ENCODE measurements at places on chromosomes 1 and 21. TPM values are rescaled to one million over a fixed set of nuclear protein-coding genes. Genes with fewer than 3 reads are reported as not detected.

DNA sequence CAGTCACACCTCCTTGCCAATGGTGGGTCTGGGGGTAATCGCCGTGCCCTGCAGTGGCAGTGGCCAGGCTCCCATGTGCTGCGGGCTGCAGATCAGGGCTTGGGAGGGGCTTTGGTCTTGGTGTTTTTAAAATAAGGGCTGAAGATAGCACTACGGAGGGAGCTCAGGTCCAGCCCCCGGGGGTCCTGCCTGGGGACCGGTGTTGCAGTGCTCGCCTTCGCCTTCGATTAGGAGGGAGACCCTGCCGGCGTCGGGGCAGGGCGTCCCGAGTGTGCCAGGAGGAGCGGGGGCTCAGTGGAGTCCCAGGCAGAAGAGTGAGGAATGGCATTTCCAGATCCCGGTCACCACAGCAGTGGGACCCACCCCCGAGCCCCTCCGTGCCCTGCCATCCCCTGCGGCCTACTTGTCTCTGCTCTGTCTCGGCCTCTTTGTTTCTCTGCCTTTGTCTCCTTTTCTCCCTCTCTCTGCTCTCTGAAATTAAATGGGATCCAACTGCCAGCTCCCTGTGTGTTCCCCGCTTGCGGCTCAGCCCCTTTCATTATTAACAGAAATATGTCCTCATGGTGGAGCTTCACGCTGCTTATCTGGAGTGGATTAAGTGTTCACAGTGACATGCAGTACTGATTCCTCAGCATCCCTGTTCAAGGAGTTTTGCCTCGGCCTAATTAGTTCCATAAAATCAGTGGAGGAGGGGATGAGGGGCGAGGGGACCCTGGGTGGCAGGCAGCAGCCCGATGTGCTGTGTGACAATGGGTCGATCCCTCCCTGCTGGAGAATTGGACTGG lies 44.4 kb downstream of the DMRTB1 start:
- no peak for DNase-seq

DNA sequence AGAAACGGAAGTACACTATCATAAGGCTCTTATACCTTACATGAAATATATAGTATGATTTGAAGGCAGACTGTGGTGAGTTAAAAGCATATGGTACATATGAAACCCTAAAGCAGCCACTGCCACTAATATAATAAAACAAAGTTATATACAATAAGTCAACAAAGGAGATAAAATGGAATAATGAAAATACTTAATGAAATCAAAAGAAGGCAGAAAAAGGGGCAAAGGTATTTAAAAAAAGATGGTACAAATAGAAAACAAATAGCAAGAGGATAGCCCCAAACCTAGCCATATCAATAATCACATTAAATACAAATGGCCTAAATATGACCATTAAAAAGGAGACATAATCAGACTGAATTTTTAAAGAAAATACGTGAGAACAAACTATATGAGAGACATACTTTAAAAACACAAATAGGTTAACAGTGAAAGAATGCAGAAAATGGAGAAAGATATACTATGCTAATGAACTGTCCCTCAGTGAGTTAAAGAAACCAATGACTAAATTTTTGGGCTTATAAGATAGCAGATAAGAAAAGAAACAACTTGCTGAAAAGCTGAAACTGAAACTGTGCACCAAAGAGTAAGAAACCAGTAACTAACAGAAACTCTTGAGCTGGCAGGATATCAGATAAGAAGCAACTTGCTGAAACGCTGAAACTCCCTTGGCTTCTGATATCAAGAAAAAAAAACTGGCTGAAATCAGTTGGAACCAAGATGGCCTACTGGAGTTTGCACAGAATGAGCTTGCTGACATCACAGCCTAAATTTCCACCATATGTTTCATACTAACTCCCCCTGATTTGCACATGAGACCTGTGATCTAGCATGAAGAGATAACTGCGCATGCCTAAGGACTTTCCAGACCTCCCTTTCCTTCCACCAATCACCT lies 44.3 kb upstream of the IL10 start:
- no peak for DNase-seq

The QSOX1 gene
- total RNA-seq, result 19.3 TPM

DNA sequence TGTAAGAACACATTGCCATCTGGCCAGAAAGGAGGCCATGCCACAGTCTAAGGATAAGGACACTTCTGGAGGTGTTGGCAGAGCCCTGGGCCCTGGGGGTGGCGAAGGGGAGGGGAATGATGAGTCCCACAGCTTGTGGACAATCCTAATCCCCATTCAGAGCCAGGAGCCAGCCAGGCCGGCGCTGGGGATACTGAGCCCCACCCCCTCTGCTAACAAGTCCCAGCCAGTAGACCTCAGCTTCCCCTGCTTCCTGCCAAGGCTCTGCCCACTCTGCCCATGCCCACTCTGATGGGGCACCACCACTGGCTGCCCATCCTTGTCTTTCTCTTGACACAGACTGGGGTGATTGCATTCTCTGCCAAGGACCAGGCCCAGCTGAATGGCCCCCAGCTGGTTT lies 71.9 kb downstream of the NAV1 start:
- DNase-seq, result peak; percentile 38

DNA sequence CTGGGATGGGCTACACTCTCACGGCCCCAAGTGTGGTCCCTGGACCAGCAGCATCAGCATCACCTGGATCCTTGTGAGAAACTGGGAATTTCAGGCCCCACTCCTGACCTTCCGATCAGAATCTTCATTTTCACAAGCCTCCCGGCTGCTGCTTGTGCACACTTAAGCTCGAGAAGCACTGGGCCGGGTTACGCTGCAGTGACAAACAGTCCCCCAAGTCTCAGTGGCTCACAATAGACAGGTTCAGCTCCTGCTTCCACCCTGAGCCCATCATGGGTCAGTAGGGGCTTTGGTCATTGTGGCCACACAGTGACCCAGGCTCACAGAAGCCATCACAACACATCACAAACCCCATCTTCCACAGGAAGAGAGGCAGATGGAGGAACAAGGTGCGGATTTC lies 63.5 kb downstream of the FHAD1 start:
- no peak for DNase-seq

DNA sequence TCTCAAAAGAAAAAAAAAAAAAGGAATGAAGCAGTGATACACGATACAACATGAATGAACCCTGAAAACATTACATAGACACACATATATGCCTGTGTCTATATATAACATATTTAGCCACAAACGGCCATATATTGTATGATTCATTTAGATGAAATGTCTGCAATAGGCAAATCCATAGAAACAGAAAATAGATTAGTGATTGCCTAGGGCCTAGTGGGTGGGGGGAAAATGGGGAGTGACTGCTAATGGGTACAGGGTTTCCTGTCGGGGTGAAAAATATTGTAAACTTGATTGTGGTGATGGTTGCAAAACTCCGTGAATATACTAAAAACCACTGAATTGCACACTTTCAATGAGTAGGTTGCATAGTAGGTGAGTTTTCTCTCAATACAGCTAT lies 6.0 kb upstream of the H6PD start:
- no peak for DNase-seq

- no peak for DNase-seq
Observed at GRCh38 chr1:30607723-30608122, 115.7 kb downstream of the MATN1 start.

GRCh38 chr1:201530741-201531531 lies 8.0 kb upstream of the NAV1 start:
- no peak for DNase-seq

DNA sequence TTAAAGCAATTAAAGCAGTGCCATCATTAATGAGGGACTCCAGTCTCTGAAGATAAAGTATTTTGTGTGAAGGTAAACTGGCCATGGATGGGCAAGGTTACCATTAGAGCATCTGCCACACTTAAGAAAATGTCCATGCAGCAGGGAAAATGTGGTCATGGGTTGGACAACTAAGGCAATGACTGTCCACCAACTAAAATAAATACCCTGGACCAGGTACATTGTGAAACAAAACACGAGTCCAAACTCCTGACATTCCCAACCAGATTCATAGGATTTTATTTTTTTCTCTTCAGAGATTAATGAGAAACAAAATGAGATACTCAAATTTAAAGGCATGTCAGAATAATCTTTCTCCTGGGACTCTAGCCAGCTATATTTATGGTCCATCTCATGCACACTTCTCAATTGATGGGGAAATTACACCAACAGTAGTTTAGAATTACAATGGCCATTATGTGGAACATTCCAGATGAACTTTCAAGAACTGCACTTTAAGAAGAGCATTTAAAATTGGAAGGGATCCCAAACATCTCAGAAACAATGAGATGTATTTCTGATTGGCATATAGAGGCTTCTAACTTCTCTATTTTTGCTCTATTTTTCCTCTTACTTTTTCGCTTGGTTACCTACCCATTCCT lies 8.1 kb downstream of the GBP7 start:
- no peak for DNase-seq

DNA sequence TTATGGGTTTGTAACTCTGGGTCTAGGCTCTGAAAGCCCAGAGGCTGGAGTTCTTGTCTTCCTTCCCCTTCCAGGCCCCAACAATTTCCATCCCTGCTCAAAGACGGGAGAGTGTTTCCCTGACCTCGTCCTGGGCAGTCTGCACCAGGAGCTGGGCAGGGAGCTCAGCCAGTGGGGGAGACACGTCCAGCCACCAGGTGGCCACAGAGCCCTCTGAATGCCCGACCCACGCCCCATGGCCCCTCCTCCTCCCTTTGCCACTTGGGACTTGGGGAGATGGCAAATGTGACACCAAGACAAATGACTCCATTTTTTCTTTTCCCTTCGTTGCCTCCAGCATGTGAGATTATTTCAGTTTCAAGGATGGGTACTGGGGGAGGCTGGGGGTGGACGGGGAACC lies 159.9 kb upstream of the AJAP1 start:
- DNase-seq, result no peak

DNA sequence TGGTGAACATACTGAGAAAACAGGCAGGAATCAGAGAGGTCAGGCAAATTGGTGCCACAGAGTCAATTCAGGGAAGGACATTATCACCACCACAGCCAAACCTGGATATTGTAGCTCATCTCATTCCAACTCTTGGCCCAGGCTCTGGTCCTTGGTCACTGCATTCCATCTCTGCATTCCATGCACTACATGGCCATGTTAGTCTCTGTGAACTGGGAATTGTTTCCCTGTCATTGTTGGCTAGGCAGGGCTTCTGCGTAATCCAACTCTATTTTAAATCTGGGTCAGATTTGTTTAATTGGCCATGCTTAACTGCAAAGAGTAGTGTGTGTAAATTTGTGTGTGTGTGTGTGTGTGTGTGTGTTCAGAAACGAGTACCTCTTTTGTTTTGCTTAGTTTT lies 837.6 kb upstream of the ADAMTS5 start:
- no peak for DNase-seq

The CLCNKB gene
- 0.45 TPM for total RNA-seq

The MCOLN2 gene
- total RNA-seq, result not detected

- no peak for DNase-seq
Observed at GRCh38 chr1:228219962-228220780, 12.3 kb downstream of the OBSCN start.

The SNAPIN gene
- 32.0 TPM for total RNA-seq

The PADI1 gene
- total RNA-seq, result 0.18 TPM

The GJB5 gene
- not detected for total RNA-seq

DNA sequence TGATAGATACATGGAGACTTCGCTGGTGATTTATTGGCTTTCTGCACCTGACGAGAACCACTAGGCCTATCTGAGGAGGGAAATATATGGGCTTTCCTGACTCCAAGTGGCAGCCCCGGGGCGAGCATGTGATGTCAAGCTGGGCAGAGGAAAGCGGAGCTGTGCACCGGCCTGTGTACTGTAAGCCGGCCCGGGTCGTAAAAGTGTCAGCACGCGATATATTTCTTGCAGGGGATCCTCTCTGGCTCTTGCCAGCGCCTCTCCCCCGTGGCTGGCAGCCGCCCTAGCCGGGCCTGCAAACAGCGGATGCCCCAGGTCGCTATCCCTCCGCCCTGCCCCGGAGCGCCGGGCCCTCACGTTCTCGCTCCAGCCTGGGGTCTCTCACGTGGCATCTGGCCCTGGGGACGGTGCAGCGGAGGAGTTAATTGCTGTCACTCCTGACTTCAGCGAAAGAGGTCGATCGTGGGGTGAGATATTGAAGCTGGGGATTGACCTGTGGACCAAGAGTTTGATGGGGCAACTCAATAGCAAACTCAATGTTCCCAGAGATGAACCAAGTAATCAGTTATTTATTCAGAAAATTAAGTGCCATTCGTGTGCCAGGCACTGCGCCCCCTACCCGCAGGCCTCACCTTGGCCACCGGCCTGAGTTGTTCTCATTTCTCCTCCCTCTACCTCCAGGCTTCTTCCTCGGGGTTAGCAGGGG lies 41.0 kb upstream of the HAO2 start:
- no peak for DNase-seq

DNA sequence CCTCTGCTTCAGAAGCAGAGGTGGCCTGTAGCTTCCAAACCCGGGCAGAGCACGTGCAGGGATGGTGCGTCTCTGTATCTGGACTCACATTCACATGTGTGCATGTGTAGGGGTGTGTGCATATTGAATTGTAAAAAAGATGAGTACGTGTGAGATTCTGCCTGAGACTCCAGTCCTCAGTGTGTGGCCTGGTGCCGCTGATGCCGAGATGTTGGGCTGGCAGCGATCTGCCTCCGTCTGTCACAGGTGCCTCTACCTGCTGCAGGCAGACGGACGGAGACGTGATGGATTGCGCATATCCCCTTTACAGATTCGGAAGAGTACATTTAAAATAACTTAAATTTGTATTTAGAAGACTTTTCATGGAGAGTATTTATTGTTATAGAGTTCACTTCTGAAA lies 53.6 kb downstream of the ADARB1 start:
- DNase-seq, result peak; percentile 60

DNA sequence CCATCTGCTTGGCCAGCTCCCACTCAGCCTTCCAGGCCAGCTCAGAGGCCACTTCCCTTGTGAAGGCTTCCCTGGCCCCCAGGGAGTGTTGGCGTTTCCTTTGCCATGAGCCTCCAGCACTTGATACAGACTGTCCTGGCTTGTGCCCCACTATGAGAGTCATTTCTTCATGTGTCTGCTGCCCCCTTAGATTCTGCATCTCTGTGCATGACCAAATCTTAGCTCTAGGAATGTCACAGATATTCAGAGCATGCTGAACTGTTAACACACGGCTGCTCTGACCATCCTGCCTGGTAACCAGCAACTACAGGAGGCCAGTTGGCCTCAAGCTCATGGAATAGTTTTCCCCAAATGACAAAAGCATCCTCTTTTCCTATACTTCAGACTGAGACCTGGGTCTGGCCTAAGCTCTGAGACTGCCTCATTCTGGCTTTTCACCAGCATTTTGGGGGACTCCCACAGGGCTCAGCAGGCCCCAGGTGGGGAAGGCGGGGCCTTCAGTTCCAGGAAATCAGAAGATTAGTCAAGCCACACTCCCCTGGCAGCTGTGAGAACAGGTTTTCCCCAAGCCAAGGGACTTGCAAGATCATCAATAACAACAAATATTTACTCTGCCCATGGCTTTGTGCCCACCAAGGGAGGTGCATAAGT lies 182.6 kb upstream of the EDN2 start:
- DNase-seq, result peak; percentile 41

- no peak for DNase-seq
Observed at GRCh38 chr1:161164901-161165610, 1.2 kb upstream of the PPOX start.

The C1orf210 gene
- total RNA-seq, result not detected

GRCh38 chr1:26016258-26016952 lies 5.2 kb upstream of the EXTL1 start:
- no peak for DNase-seq

Data from cerebellum (tissue), 4 donors.